NCI-H524 (cell line): ENCODE measurements at places on chromosomes 7 and 10.

GRCh38 chr10:43649185-43649523, 473 bp upstream of the ZNF32 start:
- no peak for DNase-seq

GRCh38 chr10:43322769-43323168, 48.7 kb upstream of the FXYD4 start:
- DNase-seq, result peak; percentile 43

GRCh38 chr10:26997610-26998009, 102.7 kb downstream of the ANKRD26 start:
- DNase-seq, result no peak

DNA sequence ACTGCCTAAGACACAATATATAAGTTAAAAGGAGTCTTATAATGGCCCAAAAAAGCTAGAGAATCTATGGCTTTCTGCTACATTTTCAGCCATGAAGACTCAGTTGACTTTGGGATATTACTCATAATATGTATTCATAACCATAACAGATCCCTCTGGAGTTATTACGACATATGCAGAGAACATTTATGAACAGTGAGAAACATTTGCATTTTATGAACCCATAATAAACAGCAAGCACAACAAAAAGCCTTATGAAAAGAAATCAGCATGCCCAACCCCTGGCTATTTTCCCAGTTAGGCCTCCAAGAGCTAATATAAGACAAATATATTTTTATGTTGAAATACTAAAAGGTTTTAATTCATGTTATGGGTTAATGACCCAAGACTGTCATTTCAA, 52.4 kb downstream of the ARMH3 start:
- no peak for DNase-seq

DNA sequence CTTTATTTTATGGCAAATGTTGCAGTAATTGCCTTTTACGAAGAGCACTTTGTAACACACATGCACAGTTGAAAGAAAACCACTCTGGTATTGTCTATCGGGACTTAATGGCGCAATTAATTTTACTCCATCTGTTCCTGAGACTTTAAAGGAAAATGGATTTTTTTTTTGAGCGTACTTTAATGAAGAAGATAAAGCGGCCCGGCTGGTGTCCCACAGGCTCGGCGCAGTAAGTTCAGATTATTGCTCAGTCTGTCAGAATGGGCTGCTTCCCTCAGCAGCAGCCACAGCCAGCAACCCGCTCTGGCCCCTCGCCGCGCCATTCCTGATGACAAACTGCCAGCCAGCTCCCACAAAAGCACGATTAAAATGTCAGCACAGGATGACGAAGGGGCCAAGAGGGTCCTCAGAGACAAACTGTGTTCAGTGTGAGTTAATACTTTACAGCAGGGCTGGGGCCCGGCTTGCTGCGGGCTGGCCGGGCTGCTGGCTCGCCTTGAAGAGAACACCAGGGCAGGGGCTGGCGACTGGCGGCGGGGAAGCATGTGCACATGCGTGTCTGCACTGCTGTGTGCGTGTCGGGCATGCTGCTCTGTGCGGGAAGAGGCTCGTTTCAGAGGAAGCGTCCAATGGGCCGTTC, 501.0 kb upstream of the GALNT17 start:
- DNase-seq, result peak; percentile 88

DNA sequence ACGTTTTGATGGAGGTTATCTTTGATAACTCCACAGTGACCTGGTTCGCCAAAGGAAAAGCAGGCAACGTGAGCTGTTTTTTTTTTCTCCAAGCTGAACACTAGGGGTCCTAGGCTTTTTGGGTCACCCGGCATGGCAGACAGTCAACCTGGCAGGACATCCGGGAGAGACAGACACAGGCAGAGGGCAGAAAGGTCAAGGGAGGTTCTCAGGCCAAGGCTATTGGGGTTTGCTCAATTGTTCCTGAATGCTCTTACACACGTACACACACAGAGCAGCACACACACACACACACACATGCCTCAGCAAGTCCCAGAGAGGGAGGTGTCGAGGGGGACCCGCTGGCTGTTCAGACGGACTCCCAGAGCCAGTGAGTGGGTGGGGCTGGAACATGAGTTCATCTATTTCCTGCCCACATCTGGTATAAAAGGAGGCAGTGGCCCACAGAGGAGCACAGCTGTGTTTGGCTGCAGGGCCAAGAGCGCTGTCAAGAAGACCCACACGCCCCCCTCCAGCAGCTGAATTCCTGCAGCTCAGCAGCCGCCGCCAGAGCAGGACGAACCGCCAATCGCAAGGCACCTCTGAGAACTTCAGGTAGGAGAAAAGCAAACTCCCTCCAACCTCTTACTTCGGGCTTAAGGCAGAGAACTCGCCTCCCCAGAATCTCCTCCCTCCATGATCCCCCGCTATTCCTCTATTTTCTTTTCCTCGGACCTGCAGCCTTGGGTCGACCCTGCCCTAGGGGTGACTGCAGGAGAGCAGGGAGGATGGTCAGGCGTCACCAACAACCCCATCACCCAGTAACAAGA, at the start of gene SERPINE1:
TSS of gene SERPINE1 (plus strand) at position 454 of the 809 bp plus-strand sequence. CDS start 1,290 bp downstream, outside the sequence.
- DNase-seq, result no peak

GRCh38 chr7:134669845-134670373, 23.3 kb downstream of the BPGM start:
- no peak for DNase-seq

DNA sequence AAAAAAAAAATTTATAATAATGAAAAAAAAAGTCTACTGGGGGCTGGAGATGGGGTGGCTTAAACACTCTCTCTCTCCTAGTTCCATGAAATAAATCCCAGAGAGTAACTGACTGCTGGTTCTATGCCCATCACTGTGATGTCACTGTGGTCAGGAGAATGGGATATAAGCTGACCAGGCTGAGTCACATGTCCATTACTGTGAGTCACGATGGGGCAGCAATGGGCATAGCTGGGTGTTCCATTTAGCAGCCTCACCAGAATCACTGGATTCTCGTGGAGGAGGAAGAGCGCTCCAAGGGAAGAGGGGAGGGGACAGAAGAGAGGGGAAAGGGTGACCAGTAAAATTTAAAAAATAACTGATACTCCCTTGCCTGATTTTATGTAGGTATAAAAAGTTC, 37.1 kb downstream of the MASTL start:
- DNase-seq, result no peak

- DNase-seq, result no peak
Observed at GRCh38 chr10:99536338-99537085, 3.8 kb downstream of the NKX2-3 start.

- DNase-seq, result no peak
Observed at GRCh38 chr7:137634356-137634755, 212.4 kb downstream of the DGKI start.

DNA sequence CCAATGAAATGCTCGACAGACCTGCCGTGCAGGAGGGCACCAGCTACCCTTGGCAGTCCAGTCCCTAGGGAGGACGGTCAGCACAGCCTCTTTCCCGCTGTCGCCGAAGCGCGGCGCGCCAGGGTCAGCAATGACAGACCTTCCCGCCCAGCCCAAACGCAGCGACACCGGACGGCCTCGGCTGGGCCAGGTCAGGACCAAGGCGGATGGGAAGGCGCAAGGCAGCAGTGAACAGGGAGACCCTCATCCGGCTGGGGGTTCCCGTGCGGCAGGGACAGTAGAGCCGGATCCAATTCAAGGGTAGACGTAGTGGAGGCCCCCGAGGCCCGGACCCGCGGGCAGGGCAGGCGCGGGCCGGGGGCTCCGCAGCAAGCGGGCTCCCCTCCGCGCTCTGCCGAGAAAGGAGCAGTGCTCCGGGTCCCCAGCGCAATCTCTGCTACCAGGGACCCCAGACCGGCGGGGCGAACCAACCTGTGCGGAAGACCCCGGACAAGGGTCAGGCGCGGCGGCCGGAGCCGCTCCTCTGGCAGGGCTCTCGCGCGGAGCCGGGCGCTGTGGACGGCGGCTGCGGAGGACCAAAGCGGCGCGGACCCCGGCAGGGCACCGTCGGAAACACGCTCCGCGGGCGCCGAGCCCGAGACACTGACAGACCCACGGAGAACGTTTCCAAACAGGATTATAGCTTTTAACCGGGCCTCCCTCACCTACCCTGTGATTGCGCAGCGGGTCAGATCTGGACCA, at the start of gene SEC31B:
TSS of gene SEC31B (minus strand) at position 551 of the 741 bp plus-strand sequence. CDS start 2,909 bp downstream, outside the sequence.
- DNase-seq, result peak; percentile 20

- no peak for DNase-seq
Observed at GRCh38 chr10:70106958-70107791, 25.4 kb downstream of the AIFM2 start.

- DNase-seq, result no peak
Observed at GRCh38 chr7:143518521-143518920, 40.8 kb downstream of the TAS2R41 start.

DNA sequence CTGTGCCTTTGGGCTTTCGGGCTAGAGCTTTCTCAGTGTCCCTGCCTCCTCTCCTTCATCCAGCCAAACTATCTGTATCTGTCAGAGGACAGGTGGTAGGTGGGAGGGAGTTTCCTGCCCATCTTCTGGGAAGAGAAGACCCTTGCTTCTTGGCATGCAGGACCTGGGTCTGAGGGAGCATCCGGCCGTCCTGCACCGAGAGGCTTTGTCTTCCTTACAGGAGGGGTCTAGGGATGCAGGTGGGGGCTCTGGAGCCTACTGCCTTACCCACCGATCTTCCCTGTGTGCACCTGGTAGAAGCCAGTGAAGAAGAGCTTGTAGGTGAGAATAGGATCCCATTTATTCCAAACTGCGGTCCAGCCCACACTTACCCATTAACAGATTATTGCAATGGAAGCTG, 5.8 kb upstream of the KLF6 start:
- DNase-seq, result no peak

- no peak for DNase-seq
Observed at GRCh38 chr10:61464461-61465170, 11.4 kb upstream of the TMEM26 start.

- no peak for DNase-seq
Observed at GRCh38 chr10:92756201-92757065, 66.7 kb downstream of the HHEX start.

DNA sequence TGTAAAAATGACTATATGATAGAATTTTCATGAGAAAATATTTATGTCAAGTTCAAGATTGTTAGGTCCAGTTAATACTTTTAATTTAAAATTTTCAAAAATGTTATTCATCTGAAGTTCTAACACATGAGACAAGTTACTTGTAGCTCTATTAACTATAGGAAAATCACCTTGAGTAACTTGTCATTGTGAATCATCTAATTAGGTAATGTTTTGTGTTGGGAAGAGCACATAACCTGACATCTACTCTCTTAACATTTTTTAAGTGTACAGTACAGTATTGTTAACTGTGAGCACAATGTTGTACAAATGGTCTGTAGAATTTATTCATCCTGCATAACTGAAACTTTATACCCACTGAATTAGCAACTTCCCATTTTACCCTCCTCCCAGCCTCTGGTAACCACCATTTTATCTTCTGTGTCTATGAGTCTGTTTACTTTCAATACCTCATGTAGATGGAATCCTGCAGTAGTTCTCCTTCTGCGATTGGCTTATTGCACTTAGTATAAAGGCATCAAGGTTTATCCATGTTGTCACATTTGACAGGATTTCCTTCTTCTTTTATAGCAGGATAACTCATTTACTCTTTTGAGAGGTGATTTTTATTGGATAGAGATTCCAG, 54.6 kb downstream of the ARL4A start:
- no peak for DNase-seq

- no peak for DNase-seq
Observed at GRCh38 chr7:12941512-12941911, 254.1 kb downstream of the ARL4A start.

DNA sequence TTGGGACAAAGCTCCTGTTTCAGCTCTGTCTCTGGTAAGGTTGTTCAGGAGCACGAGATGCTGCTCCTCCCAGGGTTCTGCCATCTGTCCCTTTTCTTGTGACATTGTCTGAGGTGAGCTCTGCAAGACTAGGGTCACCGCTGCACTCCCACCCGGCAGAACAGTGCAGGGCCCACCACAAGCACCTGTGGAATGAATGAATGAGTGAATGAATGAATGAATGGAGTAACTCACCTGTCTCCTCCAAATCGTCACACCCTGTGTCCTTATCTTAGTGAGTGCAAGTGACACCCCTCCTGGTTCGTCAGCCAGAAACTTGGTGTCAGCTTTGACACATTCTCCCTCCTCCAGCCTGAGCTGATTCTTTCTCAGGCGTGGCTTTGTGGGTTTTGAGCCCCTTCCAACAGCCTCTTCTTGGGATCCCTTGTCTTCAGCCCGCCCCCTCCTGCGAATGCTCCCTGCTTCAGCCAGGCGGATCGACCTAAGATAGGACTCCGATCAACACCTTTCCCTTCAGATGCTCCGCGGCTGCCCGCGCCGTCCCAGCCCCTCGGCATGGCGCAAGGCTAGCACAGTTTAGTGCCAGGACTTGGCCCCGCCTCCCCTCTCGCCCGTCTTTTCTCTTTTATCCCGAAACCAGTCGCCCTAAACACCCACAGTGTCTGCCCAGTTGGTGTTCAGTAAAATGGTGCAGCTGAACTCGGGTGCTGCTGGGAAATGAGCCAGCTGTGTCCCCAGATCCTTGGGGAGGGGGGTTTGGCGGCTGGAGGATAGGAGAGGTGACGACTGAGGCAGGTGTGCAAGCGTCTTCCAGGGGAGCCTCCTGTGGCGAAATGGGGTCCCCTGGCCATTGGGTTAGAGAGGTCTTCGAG, 89.3 kb downstream of the BEND7 start:
- DNase-seq, result no peak

GRCh38 chr10:58326967-58327381, 7.8 kb upstream of the UBE2D1 start:
- DNase-seq, result no peak

DNA sequence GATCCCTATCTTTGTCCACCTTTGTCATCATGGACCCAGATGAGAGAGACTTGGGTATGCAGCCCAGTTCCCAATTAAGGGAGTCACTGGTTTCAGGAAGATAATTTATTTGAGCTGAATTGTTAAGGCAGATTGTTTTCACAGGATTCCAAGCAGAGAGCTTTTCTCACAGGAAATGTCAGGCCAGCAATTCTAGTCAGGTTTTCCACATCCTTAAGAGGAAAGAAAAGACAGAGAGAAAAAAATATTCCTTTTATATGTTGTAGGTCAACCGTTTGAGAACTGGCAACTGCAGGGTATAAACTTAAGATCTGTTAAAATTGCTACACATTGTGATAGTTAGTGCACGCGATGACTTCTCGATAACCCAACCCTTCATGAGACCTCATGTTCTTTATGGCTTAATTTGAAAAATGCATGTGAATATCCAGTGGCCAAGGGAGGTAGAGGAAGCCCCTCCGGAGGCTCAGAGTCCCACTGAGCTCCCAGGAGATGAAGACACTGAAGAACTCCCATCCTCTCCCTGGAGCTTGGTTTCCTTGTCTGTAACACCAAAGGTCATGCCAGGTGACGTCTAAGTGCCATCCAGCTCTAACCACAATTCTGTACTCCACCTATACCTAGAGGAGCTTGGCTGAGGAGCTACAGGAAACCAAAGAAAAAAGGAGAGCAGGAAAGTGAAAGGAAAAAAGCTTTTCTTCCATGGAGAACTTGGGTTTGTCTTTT, 45.6 kb downstream of the MINDY4 start:
- no peak for DNase-seq

GRCh38 chr7:92485267-92485892, 7.6 kb upstream of the ERVW-1 start:
- no peak for DNase-seq

GRCh38 chr10:31709028-31709427, 219.6 kb downstream of the ARHGAP12 start:
- peak; percentile 31 for DNase-seq

- no peak for DNase-seq
Observed at GRCh38 chr7:95373323-95373722, 22.9 kb downstream of the PON3 start.

GRCh38 chr10:101321073-101321472, 32.9 kb upstream of the BTRC start:
- DNase-seq, result no peak

- DNase-seq, result no peak
Observed at GRCh38 chr10:31270954-31271353, 48.1 kb upstream of the ZEB1 start.
